Stimulated activated CD4-positive, alpha-beta T cell treated with anti-CD3 and anti-CD28 coated beads, TNF-alpha, amount 100 ng/mL, for 24 hours (primary cell): ENCODE measurements at places on chromosomes 5 and 9.

- DNase-seq = no peak
Measured at GRCh38 chr9:134666831-134667230, 25.2 kb downstream of the COL5A1 start.

DNA sequence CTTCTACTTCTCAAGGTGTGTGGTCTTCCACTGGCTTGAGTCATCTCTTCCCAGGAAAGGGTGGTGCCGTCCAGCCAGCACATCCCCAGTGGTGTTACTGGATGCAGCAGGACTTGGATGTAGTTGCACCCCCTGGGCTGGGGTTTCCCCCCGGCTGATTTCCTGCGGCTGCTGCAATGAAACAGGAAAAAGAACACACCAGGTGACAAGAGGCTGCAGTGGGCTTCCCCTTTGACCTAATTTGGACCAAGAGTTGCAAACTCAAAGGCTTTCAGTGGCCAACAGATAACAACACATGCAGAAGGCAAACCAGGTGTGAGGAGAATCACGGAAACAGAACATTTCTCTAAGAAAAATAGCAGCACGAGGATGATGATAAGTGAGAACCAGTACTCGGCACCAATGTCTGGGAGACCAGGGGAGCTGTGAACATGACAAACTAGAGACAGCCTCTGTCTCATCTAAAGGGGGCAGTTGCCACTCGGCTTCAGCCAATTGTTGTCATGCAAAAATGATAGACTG, 83.7 kb downstream of the PDE6A start:
- DNase-seq = no peak

DNA sequence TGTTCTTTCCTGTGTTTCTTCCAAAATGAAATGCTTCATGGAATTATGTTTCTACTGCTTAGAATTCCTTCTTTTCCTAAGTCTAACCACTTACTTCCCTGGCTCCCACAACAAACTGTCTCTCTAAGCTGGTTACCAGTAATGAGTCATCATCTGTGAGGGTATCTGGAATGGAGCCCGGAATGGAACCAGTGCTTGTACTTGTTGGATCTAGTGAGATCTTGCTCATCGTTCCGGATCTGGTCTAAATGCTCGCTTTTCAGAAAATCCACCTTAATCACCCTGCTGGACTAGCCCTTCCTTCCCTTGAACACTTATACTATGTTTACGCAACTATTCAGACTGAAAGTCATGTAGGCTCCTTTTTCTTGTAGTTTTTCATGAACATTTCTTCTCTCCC, 184.8 kb downstream of the PBX3 start:
- DNase-seq = no peak

DNA sequence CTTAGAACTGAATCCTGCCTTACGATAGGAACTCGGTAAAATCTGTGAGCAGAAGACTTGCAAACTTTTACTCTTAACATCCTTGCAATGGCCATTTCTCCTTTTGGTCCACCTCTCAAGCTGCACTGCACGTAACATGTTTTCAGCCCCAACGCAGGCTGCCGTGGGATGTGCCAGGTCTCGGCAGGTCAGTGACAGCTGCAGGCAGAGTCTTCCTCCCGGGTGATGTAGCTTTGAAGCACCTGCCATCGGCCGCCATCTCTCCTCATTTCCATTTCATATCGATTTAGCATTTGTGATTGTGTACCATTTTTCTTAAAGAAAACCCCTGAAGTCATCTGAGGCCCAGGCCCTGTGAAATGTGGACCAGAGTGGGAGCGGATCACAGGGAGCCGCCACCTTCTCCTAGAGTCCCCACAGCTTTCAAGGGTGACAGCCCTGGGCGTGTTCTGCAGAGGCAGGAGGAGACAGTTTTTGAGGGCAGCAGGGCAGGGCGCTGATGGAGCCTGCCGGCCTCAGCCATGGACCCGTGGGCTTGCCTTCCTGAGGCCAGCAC, 25.8 kb upstream of the LPCAT1 start:
- no peak for DNase-seq

DNA sequence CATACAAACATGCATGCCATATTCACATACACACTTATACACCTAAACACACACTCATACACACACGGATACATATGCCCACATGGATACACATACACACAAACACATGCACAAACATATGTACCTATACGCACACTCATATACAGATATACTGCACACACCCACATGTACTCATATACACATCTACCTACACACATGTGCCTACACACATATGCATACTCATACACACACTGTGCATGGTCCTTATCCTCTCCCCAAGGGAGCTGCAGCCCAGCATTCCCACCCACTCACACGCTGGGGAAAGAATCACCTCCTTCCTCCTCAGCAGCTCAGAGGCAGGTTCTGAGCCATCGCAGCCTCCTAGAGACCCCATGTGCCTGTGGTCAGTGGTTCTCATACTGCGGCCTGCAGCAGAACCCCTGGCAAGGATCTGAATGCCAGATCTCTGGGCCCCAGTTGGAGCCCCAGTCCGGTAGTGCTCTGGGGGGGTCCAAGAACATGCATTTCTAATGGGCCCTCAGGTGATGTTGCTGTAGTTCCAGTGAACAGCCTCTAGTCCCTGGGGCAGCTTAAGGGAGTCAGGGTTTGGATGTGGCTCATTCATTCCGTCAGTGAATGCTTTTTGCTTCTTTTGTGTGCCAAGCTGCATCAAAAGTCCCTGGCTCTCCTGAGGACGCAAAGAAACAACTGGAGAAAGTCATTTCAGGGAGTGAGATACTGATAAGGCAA, 39.0 kb downstream of the SEMA4D start:
- DNase-seq = no peak

- no peak for DNase-seq
Measured at GRCh38 chr9:98993570-98993945, 49.9 kb downstream of the COL15A1 start.

DNA sequence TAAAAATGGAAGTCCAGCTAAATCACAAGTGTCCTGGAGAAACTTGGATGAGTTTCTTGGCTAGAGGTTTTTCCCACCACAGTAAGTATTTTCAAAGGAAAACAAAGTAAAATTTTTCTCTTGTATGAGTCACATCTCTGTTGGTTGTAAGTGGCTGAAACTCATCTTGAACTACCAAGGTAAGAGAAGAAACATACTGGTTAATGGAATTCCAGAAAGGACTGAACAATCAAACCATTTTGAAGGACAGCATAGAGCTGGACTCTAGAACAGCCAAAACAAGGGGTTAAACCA, 102.8 kb upstream of the CDKN2B start:
- no peak for DNase-seq

GRCh38 chr9:68609901-68610415, 69.3 kb upstream of the TMEM252 start:
- no peak for DNase-seq

- DNase-seq = no peak
Measured at GRCh38 chr5:5203451-5203850, 63.3 kb downstream of the ADAMTS16 start.

DNA sequence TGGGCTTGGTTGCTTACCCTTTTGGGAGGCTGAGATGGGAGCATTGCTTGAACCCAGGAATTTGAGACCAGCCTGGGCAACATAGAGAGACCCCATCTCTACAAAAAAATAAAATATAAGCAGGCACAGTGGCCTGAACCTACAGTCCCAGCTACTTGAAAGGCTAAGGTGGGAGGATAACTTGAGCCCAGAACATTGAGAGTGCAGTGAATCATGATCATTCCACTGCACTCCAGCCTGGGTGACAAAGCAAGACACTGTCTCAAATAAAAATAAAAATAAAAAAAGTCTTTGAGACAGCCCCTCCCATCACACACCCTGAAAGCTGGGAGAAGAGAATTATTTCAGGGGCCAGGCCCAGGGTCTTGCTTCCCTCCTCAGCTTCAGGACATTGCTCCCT, 251.8 kb downstream of the BRINP1 start:
- DNase-seq = no peak

DNA sequence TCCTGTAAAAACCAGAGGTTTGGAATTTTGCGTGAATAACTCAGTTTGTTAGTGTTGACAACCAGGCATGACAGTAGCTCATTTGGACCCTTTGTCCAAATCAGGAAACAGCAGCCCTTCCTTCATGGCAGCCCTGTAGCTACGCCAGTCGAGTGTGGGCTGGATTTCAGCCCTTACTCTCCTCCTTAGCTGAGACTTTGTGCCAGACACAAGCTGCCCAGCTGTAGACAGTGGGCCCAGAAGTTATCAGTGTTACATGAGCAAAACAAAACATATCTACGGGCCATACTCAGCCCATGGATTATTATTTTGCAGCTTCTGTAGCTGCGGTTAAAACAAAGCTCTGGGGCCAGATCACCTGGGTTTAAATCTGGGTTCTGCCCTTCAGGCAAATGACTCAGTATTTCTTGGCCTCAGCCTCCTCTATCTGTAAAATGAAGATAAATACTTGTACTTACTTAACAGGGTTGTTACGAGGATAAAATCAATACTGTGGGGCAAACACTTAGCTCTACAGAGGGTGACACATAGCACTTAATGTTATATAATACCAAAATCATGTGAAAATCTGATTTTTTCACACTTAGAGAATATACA, 76.9 kb downstream of the GHR start:
- DNase-seq = no peak

DNA sequence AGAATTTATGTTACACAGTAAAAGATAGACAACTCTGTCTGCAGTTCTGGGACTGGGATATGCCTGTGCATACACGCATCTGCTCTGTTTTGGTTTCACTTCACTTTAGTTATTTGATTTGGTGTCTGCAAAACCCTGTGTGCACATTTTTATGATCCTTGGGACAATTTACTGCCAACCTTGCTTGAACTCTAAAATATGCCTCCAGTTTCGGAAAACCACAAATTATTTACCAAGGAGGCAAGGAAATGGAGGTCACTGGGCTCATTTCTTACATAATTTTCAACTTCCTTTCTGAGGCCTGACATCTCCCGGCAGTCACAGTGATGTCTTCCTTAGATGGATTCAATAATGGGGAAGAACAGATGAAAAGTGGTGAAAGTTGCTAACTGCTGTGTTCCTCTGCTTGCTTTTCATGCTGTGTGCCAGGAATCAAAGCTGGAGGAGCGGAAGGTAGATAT, 61.2 kb upstream of the TAF11L2 start:
- no peak for DNase-seq

DNA sequence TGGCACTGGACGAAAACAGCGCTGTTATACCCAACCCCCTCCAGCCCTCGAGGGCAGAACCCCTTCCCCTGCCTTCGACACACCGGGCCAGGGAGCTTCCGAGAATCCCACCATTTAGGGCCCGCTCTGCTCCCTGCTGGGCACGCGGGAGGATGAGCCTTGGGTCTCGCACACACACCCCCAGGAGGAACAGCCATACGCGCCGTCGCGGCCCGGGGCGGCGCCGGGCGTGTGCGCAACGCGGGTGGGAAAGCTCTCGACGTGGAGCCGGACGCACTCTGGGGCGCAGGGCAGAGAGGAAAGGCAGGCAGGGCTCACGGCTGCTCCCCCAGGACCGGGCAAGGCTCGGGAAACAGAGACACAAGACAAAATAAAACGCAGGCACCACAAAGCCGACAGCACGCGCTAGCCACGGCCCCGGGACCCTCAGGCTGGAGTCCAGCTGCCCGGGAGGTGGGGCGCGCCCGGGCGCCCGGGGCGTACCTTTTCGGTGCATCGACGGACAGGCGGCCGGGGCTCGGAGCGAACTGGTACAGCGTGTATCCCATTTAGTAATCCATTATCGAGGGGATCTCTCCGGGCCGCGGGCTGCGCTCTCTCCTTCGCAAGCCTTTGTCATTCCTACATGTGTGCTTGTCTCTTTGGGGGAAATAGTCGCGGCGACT, 789 bp downstream of the SEMA6A start:
- no peak for DNase-seq

DNA sequence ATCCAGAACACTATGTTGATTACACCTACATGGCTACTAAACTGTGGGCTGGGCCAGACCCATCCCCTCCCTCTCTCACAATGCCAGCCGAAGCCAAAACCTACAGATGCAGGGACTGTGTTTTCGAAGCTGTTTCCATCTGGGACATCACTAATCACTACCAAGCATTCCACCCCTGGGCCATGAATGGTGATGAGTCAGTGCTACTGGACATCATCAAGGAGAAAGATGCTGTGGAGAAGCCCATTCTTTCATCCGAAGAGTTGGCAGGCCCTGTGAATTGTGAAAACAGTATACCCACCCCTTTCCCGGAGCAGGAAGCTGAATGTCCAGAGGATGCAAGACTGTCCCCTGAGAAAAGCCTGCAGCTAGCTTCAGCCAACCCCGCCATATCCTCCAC, 65.0 kb downstream of the ZNF462 start:
- no peak for DNase-seq

- DNase-seq = no peak
Measured at GRCh38 chr5:154571325-154572035, 93.5 kb upstream of the HAND1 start.

DNA sequence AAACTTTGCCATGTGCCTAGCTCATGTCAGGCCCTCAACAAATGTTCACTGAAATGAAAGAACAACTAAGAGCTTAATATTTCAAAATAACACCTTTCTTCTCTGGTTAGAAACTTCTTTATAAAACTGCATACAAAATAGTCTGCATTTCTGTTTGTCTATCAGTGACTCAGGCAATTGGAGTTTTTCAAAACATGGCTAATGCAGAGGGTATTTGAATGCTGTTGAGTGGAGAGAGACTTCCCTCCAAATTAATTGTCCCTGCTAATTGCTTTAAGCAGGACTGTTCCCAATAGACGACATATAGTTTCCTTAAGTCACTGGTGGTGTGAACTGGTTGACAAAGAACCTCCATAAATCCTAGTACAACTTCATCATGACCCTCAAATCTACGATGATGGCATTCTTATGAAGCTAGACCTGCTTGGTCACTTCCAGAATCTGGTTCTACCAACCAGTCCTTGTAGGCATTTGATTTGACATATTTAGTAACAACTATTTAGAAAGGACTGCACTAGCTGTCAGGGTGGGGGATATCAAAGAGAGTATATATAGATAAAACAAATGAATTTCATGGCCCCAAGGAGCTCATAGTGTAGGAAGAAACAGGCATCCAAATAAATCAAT, 84.5 kb downstream of the PRLR start:
- no peak for DNase-seq

GRCh38 chr9:18129809-18130334, 344.1 kb upstream of the ADAMTSL1 start:
- no peak for DNase-seq

DNA sequence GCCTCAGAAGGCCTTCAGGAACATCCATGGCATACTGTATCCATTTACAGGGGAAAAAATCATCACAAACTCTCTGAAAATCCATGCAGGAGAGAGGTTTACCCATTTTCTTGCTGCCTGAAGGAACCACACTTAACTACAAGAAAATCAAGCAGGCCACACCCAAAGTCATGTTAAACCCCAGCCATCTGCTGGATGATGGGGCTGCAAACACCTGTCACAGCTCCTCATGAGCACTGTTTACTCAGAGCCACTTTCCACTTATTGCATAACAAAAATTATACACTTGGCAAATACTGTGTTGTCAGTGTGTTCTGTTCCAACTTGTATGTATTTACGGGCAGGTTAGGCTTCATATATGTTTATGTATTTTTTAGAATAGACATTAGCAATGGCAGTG, 35.8 kb downstream of the PPIC start:
- no peak for DNase-seq
